ENCODE measurements at places on chromosomes 3 and 15.

DNA sequence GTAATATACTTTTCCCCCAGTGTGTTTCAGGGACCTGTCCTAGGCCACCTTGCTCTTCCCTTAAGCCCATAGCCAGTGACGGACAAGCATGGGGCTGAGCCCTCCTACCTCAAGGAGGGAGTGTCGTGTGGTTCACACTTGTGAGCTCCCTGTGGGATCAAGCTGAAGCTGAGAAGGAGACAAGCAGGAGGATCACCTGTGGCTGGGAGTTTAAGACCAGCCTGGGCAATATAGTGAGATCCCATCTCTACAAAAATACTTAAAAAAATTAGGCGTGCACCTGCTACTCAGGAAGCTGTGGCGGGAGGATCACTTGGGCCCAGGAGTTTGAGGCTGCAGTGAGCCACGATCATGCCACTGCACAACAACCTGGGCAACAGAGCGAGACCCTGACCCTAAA is 76.7 kb upstream of the RPL35A start:
- no peak for DNase-seq

GRCh38 chr15:90044916-90045371 is 43.8 kb downstream of the ZNF710 start:
- DNase-seq = no peak

GRCh38 chr3:198071602-198072287 is 111.7 kb downstream of the LMLN start:
- DNase-seq = peak; percentile 81

GRCh38 chr3:111173328-111173900 is 101.8 kb downstream of the NECTIN3 start:
- DNase-seq = peak; percentile 22

DNA sequence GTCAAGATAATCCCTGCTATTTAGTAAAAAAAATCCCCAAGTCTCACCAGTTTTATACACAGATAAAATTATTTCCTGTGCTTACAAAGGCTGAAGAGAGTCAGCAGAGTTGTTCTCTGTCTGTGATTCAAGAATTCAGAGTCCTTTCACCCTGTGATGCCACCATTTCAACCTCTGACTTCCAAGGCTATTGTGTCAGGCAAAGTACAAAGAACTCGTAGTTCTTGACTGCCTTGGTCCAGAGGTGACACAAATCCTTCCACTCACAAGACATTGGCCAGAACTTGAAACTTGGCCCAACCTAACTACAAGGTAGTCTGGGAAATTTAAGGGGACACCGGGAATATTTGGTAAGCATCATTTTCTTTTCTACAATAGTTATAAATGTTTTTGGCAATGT is 34.9 kb upstream of the CMC1 start:
- DNase-seq = no peak

GRCh38 chr3:8560366-8561007 is 58.9 kb downstream of the LMCD1 start:
- peak; percentile 95 for DNase-seq

DNA sequence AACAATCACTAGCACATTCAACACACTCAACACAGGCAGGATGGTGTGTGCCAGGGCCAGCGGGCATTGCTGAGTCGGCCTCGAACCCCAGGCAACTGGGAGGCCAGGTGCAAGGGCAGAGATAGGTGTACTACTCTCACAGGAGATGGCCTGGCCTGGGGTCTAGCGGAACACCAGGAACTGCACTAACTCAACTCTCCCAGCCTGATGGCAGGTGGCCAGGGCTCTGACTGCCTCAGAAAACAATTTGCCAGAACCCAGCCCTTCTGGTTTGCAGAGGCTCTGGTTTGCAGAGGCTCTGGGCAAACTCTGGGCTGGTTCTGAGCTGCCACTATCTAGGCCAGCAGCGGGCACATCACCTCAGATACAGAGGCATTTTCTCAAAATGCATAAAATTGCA is 229.2 kb upstream of the CHRNA7 start:
- no peak for DNase-seq

DNA sequence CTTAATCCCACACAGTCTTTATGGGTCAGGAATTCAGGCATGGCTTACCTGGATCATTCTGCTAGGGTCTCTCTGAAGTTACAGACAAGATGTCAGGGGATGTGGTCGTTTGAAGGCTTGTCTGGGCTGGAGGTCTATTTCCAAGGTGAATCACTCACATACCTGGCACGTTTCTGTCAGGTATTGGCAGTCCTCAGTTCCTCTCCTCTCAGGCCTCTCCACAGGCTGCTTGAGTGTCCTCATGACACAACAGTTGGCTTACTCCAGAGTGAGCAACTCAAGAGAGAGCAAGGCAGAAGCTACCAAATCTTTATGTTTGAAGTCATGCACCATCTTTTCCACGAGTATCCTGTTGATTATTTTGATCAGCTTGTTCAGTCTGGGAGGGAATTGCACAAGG is 43.9 kb upstream of the PARP14 start:
- no peak for DNase-seq

GRCh38 chr3:42072831-42073301 is 18.3 kb upstream of the TRAK1 start:
- no peak for DNase-seq

DNA sequence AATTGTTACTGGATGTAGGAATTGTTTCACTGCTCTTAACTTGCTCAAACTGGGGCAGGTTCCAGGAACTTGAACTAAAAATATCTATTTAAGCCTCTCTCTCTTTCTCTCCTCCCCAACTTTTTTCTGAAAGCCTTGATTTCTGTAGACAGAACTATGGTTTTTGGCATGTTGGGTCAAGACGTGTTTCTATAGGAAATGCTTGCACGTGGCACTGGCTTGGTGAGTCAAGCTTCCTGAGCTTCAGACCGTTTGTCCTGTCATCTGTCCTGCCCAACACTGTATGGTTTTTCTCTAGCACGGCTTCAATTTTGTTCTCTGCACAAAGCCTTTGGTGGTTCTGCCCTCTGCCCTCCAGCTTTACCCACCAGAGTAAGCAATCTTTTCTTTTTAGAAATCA is 13.5 kb downstream of the EAF1 start:
- DNase-seq = no peak

DNA sequence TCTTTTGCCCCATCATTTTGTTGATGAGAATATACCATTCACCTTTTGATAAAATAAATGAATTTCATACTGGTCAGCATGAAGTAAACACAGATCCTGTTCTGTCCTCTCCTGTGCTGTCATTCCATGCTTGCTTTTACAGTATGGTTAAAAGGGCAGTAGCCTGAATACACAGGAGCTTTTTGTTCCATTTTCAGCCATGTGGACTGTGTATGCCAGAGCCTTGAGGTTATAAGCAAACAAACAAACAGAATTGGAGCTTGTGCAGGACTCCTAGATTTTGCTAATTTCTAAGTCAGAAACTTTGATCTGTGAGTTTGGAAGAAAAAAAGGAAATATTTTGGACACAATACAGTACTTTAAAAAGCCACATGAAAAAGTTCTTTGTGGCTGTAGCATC is 91.9 kb downstream of the LRRC28 start:
- DNase-seq = no peak

- no peak for DNase-seq
Observed at GRCh38 chr15:86743283-86743903, 663.7 kb downstream of the AGBL1 start.

GRCh38 chr3:8653800-8654408 is 9.3 kb upstream of the SSUH2 start:
- peak; percentile 44 for DNase-seq

- DNase-seq = no peak
Observed at GRCh38 chr15:70475921-70476320, 287.4 kb downstream of the UACA start.

DNA sequence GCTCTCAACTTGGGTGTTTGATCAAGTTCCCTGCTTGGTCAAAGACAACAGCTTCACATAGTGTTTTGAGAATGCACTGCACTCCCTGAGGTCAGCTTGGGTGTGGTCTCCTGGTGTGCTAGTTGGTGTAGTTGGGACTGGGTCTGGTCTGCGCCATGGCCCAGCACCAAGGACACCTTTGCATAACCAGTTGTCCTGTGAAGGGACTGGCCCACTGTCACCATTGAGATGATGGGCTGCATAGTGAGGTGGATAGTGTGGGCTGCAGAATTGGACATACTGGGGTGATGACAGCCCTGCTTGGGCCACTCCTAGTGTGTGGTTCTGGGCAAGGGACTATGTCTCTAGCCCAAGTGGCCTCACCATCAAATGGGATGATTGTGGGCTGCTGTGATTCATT is 9.5 kb downstream of the RPSA start:
- DNase-seq = peak; percentile 9

DNA sequence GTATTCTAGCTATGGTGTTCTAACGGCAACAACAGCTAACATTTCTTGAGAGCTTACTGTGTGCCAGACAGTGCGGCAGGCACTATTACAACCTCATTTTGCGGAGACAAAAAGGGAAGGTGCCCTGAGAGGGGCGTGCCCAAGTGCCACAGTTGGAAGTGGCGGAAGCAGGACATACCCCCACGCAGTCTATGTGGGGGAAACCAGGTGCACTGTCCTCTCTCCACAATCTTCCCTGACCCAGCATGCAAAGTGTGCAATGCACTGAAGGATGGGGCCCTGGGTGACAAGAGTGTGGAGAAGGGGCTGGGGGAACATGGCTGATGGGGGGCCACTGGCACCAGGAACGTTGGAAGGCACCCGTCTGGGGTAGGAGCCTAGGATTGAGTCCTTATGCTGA is 8.6 kb downstream of the ANP32A start:
- no peak for DNase-seq

GRCh38 chr3:86782286-86782685 is 208.7 kb downstream of the VGLL3 start:
- DNase-seq = no peak

DNA sequence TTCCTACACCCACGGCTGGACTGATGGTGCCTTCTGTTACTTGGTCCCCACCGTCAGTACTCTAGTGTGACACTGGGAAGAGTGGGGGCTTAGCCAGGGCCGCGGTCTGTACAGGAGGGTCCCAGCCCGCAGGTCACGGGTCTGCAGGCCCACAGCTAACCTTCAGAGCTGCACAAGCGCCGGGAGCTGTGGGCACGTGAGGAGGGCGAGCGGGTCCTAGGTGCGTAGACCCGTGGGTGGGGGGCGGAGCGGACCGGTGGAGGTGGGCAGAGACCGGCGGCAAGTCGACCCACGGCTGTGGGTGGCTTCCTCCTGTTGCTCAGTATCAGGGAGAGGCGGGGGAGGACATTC is 1.2 kb downstream of the TNFAIP8L3 start:
- no peak for DNase-seq

- DNase-seq = peak; percentile 89
Observed at GRCh38 chr3:17039594-17039993, 154.8 kb downstream of the PLCL2 start.

GRCh38 chr3:141000027-141000663 is 51.0 kb upstream of the SPSB4 start:
- DNase-seq = peak; percentile 68

DNA sequence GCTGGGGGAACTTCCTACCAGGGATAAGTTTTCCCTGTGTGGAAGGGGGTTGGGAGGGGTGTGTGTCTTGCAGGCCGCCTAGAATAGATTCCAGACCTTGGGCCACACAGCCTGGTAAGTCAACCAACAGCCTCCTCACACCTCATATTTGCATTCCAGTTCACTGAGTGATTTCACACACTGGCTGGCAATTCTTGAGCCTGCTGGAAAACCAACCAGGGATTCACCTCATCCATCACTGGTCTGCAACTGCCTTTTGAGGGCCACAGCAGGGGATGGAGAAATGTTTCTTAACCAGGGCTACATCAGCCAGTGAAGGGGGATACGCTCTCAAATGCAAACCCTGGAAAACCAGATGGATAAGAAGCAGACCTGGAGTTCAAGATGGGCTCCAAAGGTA is 2.0 kb downstream of the FSTL1 start:
- peak; percentile 95 for DNase-seq

GRCh38 chr3:172303941-172304558 is 144.2 kb downstream of the GHSR start:
- DNase-seq = no peak

- DNase-seq = no peak
Observed at GRCh38 chr3:123281406-123281805, 79.7 kb downstream of the SEC22A start.

- DNase-seq = no peak
Observed at GRCh38 chr15:52532427-52532826, 3.7 kb upstream of the MYO5A start.

DNA sequence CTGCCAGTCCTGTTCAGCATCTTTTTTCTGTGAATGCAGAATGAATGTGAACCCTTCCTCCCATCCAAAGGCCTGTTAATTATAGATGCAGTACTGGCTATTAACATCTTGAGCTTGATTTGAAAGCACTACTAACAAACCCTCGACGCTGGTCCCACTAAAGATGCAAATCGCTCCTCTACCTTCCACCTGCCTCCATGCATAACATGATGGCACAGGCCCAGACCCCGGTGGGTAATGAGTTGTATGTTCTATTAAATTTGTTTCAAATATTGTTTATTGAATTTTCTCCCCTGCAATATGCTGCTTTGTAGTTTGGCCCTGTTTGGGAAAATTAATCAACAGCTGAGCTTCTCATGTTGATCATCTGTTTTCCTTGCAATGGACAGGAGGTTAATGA is 69.3 kb downstream of the RAB11A start:
- DNase-seq = no peak

- DNase-seq = no peak
Observed at GRCh38 chr15:51302480-51302879, 35.9 kb downstream of the CYP19A1 start.

- DNase-seq = no peak
Observed at GRCh38 chr3:133996251-133996661, 33.5 kb downstream of the SLCO2A1 start.

DNA sequence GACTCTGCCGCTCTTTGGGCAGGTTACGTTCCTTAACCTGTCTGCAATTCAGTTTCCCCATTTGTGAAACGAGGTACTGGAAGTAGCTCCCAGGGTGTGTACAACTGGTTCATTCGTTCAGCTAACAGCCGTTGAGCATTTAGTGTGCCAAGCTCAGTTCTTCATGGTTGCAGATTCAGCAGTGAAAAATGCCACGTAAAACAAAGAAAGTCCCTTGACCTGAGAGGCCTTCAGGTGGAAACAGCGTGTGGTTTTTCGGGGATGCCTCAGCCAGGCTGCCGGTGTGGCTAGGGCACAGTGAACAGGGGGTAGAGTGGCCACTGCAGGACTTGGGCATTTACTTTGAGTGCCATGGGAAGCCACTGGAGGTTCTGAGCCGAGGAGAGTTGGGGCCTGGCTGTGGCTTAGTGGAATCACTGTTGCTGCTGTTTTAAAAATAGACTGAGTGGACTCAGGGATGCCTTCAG is 4.7 kb downstream of the SYNM start:
- DNase-seq = no peak

GRCh38 chr3:48297111-48297810 is 36.2 kb downstream of the SPINK8 start:
- DNase-seq = no peak

- no peak for DNase-seq
Observed at GRCh38 chr15:27324886-27325615, 354.1 kb downstream of the GABRG3 start.

DNA sequence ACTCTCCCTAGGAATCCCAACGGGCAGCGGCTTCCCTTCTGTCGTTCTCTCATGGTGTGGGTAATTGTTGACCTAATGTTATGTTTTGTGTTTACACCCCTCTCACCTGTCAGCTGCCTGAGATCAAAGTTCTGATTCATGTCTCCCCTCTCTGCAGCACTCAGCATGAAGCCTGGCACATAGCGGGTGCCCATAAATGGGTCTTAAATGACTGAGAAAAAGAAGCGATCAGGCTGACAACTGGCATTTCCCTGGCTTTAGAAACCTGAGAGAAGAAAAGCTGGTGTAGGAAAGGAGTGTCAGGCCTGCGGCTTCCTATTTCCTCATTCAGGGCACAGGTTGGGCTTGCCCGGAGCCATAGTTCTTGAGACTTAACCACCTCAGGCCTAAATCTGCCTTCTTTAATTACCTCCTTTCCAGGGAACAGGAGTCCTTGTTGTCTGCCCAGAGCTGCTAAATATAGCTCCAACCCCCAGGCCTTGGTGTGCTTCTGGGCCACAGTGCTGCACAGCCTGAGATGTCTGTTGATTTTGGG is 31.8 kb downstream of the LPP start:
- DNase-seq = peak; percentile 81

Measured in EH (cell line).